ENCODE measurements at places on chromosomes 4 and X.

DNA sequence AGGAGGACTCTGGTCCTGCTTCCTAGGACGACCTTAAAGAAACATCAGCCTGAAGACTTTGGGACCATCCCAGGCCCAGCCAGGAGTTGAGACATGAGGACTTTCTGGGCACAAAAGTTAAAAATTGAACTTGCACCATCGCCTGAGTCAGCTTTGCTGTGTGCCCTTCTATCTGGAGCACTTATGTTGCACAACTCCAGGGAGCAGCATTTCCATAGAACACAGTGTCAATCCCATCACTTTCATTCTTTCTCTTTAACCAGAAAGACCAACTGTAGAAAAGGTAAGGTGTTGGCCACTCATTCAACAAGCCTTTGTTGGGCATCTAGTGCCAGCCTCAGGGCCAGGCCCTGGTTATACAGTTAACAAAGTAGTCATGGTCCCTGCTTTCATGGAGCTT is 8.6 kb upstream of the CLDN24 start:
- no peak for DNase-seq

DNA sequence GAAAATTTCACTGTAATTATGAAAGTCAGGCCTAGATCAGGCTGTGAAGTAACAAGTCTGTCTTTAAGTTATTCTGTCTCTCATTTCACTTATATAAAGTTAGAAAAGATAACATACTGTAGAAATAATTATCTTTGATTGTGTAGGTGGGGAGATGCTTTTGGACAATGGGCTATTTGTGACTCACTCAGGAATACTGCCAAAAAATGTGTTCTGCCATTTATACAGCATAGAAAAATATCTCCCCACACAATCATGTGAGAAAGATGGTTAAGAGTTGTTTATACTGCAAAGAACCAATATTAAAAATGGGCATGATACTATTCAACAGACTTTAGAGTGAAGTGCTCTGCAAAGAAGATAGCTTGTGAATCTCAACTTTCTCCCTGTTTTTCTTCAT is 95.0 kb upstream of the GABRA2 start:
- no peak for DNase-seq

- no peak for DNase-seq
Observed at GRCh38 chr4:110793890-110794554, 171.1 kb upstream of the PITX2 start.

- DNase-seq: no peak
Observed at GRCh38 chrX:13670197-13670596, 17.3 kb downstream of the TCEANC start.

- peak; percentile 52 for DNase-seq
Observed at GRCh38 chr4:141348125-141348524, 127.4 kb downstream of the ZNF330 start.

- DNase-seq: no peak
Observed at GRCh38 chrX:118901991-118902390, 72.4 kb upstream of the LONRF3 start.

DNA sequence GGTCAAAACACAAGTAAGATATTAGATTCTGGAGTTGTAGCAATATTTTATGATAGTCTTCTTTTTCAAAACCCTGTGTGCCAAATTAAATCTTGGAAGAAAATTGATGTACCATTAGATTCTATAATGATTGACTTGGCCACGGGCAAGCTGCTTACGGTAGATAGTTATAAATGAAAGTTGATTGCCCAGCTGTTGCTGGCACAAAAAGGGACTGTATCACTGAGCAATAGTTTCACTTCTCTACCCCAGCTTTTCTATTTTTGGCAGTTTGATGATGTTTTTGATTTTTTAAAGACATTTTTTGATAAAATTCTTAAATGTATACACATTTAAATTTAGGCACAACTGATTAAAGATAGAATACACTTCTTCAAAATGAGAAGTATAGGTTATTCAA is 333.3 kb downstream of the TRAM1L1 start:
- DNase-seq: no peak

GRCh38 chrX:130057209-130057608 is 53.1 kb downstream of the ELF4 start:
- DNase-seq: no peak

DNA sequence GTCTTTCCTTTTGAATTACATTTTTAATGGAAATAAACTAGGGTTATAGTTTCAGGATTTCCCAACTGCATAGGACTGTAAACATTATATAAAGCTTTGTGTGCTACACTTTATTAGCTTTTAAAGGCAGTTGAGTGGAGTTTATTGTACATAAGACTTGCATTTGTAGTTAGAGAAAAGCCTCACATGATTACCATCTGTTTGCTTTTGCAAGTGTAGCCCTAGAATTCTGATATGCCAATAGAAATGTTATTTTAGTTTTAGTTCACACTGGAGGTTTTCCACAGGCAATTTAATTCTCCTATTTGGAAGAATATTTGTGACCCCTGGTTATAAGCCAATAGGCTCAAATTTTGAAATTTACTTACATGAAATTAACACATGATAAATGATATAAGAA is 41.3 kb upstream of the ANK2 start:
- no peak for DNase-seq

DNA sequence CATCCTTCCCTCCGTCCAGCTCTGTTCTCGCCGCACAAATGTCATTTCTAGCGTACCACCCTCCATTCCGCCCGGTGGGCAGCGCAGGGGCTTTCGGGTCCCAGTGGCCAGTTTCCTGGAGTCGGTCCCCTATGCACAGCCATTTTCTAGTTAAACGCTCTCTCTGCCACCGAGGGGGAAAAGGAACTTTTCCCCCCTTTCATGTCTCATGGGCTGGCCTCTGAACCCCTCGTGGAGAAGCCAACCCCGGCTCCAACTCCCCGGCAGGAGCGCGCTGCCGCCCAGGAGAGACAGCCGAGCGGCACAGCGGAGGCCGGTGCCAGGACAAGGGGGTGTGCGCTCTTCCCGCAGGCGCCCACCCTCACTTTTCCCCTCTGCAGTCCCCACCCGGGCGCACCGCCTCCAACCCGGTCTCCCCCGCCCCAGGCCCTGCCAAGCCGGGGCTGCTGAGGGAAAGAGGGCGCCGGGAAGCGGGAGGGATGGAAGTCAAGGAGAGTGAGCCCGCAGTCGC is 662 bp downstream of the APBB2 start:
- DNase-seq: no peak

DNA sequence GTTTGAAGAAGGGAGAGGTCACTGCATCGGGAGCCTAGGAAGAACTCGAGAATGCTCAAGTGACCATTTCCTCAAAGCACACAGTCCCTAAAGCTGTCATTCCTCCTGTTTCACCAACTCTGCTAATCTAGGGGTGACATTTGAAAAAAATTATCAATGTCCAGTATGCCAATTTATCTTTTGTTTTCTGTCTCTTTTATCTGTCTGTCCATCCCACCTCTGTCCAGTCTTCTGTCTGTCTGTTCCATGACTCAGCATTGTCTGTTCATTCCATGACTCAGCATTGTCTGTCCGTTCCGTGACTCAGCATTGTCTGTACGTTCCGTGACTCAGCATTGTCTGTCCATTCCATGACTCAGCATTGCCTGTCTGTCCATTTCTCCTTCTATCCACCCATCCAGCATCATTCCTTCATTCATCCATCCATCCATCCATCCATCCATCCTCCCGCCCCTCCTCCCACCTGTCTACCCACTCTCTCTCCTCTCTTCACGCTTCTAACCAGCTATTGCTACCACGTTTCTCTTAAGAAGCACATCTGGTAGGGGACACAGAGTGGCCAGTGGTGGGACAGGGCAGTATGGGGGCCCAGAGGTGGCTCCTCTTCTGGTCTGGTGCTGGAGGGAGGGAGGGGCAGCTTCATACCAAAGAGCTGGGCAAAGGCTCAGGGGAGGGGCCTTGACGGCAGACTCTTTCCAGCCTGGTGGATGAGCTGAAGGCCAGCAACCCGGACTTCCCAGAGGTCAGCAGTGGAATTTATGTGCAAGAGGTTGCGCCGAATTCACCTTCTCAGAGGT is 34.1 kb downstream of the HTRA3 start:
- DNase-seq: peak; percentile 93

DNA sequence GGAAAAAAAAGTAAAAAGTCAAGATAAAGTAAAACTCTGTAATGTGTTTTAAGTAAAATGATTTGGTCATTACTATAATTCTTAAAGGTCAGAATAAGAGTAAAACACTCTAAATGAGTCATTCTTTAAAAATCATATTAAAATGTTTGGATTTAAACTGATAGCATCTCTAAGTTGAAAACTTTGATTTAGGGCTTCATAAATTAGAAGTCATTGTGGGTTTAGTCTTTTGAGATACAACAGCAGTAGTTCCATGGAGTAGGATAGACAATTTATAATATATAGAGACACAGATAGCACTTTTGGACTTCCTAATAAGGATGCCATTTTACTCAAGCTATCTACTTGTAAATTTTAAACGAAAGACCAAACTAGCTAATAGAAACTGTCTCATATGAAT is 77.1 kb upstream of the PABPC4L start:
- no peak for DNase-seq

DNA sequence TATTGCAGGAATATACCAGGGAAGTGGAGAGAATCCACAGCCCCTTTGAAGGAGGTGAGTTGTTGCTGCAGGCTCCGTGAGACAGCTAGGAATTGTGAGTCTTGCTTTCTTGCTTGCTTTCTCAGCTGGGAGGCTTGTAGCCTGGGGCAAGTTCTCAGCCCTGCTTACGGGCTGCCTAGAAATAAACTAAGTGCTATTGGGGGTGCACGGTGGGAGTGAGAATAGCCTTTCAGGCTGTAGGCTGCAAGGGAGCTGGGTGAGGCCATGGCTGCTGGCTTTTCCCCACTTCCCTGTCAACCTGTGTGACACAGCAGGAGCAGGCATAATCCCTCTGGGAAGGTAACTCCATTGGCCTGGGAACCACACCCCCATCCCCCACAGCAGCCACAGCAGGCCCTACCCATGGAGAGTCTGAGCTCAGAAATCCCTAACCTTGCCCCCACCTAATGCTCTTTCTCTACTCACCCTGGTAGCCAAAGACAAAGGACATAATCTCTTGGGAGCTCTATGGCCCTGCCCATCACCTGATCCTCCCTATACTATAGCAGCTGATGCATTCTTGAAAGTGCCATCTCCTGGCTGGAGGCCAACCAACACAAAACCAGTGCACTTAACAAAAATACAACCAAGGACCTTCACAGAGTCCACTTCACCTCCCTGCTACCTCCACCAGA is 113.0 kb downstream of the MMRN1 start:
- DNase-seq: no peak

DNA sequence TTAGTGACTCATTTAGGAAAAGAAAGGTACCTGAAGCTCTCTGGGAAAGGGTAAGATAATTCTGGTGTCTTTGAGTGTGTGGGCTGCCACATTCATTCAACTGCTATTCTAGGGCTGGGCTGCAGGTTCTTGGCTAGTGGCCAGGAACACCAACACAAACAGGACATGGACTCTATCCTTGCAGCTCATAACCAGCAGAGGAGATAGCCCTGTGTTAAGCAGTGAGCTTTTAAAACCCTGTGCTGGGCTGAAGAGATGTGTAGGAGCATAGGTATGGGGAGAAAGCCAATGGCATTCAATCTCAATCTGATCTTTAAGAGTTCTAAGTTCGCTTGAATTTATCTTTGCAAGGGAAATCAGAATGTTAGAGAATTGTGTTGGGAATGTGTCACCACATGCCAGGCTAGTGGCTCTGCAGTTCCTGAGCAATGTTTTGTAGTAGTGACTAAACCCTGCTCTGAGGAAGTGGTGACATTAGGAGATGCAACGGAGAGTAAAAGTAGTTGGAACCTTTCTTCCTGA is 39.2 kb downstream of the SGMS2 start:
- no peak for DNase-seq

DNA sequence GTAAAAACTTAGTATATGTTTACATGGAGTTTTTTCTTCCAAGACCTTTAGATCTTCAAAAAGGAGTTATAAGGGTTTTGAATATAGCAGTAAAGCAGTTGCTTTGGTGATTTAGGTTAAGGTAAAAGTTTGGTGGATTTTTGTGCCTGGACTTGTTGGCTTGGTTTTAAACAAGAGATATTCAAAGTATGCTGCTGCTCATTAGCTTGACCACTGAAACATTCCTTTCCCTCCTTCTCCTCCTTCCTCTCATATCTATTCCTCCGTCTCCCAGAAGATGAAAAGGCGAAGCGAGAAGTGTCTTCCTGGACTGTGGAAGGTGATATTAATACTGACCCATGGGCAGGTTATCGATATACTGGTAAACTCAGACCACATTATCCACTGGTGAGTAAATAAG is 38.4 kb downstream of the METAP1 start:
- no peak for DNase-seq

GRCh38 chr4:94531991-94532789 is 80.4 kb downstream of the PDLIM5 start:
- DNase-seq: no peak

- no peak for DNase-seq
Observed at GRCh38 chr4:16078195-16078760, 5.5 kb downstream of the PROM1 start.

GRCh38 chr4:169268951-169269760 is 1.6 kb downstream of the SH3RF1 start:
- no peak for DNase-seq

DNA sequence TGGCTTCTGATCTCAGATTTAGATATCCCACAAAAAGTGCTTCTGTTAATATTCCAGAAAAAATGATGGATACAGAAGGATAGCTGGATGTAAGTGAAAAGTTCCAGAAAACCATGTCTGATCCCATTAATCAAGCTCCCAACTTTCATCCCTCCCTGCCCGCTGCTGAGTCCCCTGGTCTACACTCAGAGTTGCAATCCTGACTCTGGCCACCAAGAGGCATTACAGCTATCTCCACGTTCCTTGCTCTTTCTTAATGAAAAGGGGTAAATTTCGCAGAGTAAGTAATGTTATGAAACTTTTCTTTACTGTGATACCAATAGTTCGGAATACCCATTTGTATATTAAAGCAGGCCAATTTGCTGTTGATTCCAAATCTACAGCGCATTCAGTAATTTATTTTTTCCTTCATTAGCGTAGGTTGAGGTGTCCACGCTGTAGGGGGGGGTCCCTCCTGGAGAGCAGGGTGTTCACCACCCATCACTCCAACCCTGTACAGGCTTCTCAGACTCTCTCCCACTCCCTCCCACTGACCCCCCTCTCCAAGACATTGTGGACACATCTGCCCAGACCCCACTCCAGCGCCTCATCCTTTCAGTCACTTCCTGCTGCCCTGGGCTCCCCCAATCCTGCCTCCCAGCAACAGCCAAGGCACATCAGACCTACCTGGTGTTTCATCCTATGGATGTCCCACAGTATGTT is 55.1 kb downstream of the RAB40A start:
- DNase-seq: peak; percentile 30

- DNase-seq: no peak
Observed at GRCh38 chr4:106629268-106629625, 260.7 kb upstream of the GIMD1 start.

DNA sequence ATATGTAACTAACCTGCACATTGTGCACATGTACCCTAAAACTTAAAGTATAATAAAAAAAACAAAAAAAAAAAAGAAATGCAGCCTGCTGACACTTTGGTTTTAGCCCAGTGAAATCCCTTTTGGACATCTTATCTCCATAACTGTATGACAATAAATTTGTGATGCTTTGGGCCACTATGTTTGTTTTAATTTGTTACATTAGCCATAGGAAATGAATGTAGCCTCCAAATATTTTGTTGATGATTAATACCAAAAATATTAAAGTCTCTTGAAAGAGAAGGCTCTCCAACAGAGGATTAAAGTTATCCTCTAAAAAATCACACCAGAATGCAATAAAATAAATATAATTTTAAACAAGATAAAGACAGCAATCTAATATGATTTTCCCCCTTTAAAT is 852.7 kb upstream of the SLIT2 start:
- DNase-seq: no peak
